ENCODE measurements at places on chromosomes 12 and 14. TPM values are rescaled to one million over a fixed set of nuclear protein-coding genes. Genes with fewer than 3 reads are reported as not detected.

Gene CLEC6A
- not detected for total RNA-seq

Gene RTN1
- total RNA-seq, result not detected

Gene TDP1
- total RNA-seq, result 27.3 TPM

Gene USP5
- total RNA-seq, result 97.7 TPM

Gene KCNMB4
- total RNA-seq, result under 0.01 TPM

Gene POLR3B
- total RNA-seq, result 14.7 TPM

Gene DNAI7
- not detected for total RNA-seq

Gene CCDC177
- not detected for total RNA-seq

Gene KRT73
- total RNA-seq, result not detected

Gene PLBD1
- 7.4 TPM for total RNA-seq

Gene PPHLN1
- 65.7 TPM for total RNA-seq

Gene SPRING1
- 21.0 TPM for total RNA-seq

Gene TAS2R42
- total RNA-seq, result not detected

Gene FLVCR2
- 5.8 TPM for total RNA-seq

Gene EXOC3L4
- not detected for total RNA-seq

Gene GON7
- 14.7 TPM for total RNA-seq

Gene TAS2R14
- 1.4 TPM for total RNA-seq

Gene GLS2
- 0.71 TPM for total RNA-seq

Gene NEDD1
- total RNA-seq, result 30.7 TPM

Gene CLEC2A
- not detected for total RNA-seq

Gene HOTAIR
- total RNA-seq, result 1.4 TPM

Gene LMNTD1
- not detected for total RNA-seq

Gene CATSPERB
- under 0.01 TPM for total RNA-seq

Gene RDH16
- not detected for total RNA-seq

Gene CHFR
- total RNA-seq, result 33.5 TPM

Gene TTC5
- total RNA-seq, result 13.8 TPM

Gene CPNE6
- not detected for total RNA-seq

Gene SRRM4
- not detected for total RNA-seq

Gene SERPINA3
- 1.2 TPM for total RNA-seq

Gene SLC38A4
- total RNA-seq, result 0.53 TPM

Gene NEK9
- total RNA-seq, result 30.8 TPM

Gene CDH24
- 5.0 TPM for total RNA-seq

Gene LGR5
- not detected for total RNA-seq
